ENCODE measurements at places on chromosomes 7 and 10. TPM values are rescaled to one million over a fixed set of nuclear protein-coding genes. Genes with fewer than 3 reads are reported as not detected.
A peak's percentile ranks its signal among the peaks of the same experiment; 100 is the strongest.

GRCh38 chr10:131141645-131142516 is 169.6 kb downstream of the TCERG1L start:
- no peak for DNase-seq

The MMP21 gene
- not detected for total RNA-seq

DNA sequence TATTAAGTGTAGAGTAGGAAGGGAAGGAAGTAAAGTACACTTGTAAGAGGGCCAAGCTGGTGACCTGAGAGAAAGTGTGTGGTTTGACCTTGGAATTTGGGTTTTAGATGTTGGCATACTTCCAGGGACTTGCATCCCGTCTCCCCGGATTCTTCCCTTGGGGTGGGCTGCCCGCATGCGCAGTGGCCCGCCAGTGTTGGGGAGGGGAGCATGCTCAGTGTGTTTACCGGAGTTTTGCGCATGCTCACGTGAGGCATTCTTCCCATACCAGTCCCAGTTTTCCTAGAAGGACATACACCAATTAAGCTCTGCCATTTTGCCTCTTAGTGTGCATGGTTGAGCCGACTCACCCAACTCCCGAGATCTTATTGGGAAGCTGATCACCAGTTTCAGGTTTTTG is 9.4 kb downstream of the PDSS1 start:
- no peak for DNase-seq

GRCh38 chr7:94003446-94004023 is 620 bp downstream of the BET1 start:
- DNase-seq: no peak

DNA sequence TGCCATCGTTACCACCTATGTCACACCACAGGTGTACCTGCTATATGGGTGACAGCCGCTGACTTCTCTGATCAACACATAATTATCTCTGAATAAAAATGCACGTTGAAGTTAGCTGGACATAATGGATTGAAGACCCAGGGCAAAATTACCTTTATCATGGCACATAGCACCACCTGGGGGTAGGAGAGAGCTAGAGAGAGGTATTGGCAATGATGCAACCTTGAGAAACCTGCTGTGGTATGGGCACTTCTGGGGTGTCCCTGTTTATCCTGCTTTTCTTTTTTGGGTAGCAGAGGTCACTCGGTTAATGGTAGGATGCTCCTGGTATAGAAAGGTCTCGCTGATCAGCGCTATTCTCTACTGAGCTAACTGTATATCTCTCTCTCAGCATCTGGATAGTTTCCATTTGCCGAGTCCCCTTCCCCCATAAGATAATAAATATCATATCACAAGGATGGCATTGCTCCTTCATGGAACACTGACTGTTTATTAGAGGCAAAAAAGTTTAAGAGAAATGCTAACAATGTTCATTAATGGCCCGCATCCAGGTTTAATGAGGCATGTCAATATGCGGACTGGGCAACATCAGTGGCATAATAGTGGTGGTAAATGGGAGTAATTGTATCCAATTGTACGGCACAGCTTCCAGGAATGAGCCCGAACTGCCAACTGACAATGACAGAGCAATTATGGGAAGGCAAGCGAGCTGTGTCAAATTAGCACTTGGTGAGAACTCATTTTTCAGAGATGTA is 323.1 kb downstream of the TFEC start:
- peak; percentile 59 for DNase-seq

The CCDC6 gene
- 13.3 TPM for total RNA-seq

- peak; percentile 88 for DNase-seq
Observed at GRCh38 chr7:131327049-131327625, 539 bp upstream of the MKLN1 start.

The ZNF853 gene
- total RNA-seq: 3.7 TPM

- no peak for DNase-seq
Observed at GRCh38 chr10:118332236-118332635, 9.9 kb downstream of the FAM204A start.

The EN2 gene
- 0.29 TPM for total RNA-seq

- no peak for DNase-seq
Observed at GRCh38 chr7:133024596-133024995, 57.3 kb downstream of the CHCHD3 start.
